Skeletal muscle cell (primary cell): ENCODE measurements at places on chromosomes 4 and X.
A peak's percentile ranks its signal among the peaks of the same experiment; 100 is the strongest.

GRCh38 chr4:74377714-74378113, 12.8 kb downstream of the EREG start:
- no peak for DNase-seq

- DNase-seq = no peak
These were observed 595 bp upstream of the NAP1L2 start for GRCh38 chrX:73215246-73215645.

- no peak for DNase-seq
These were observed 2.2 kb upstream of the APELA start for GRCh38 chr4:164874789-164875188.

DNA sequence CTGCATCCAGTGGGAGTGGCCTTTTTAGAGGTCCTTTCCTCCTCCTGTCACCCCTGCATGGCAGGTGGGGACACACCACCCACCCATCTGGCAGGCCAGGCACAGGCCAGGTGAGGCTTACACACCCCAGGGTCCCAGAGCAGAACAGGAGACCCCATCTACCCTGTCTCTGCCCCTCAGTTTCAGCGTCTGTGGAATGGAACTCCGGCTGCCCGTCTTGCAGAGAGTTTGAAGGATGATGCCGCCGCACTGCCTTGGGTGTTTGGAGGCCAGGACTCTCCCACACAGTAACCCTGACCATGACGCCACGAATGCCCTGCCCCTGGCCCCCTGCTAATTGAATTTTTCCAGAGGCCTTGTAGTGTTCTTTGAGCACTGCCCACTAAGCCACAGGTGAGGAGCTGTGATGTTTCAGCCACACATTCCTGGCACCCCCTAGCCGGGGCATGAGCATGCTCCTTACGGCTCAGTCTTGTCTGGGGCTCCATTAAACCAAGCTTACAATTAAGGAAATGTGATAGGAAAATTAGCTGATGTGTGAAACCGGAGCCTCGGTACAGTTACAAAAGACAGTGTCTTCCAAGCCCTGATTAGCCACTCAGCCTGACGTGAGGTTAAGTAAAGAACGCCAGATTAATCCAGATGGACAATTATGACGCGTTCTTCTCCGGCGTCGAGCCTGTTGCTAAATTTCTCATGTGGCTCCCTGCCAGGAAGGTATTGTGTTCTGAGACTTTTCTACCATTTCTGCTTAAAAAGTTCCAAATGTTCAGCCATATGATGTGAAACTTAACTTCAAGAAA, 39.3 kb downstream of the HMX1 start:
- DNase-seq = no peak

- no peak for DNase-seq
These were observed 753.2 kb downstream of the ARAP2 start for GRCh38 chr4:35491093-35491492.

GRCh38 chr4:40180356-40180755, 16.5 kb upstream of the RHOH start:
- peak; percentile 91 for DNase-seq

- DNase-seq = peak; percentile 77
These were observed 139.9 kb downstream of the NDST3 start for GRCh38 chr4:118173956-118174725.

- DNase-seq = no peak
These were observed 112.9 kb downstream of the PTPN13 start for GRCh38 chr4:86706923-86707597.

DNA sequence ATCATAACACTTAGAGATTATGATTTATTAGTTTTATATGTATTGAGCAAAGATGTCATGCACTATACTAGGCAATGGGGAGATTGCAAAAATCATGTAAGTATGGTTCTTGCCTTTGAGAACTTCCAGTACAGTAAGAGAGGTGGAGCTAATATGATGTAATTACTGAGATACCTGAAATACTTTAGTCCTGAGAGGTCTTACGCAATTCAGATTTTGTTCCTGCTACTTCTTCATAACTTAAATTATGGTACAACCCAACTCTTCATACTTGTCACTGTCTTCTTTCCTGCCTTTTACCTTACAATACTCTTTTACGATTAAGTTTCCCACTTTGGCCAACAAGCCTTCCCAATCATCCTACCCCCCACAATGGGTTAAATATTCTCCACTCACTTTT, 564.2 kb upstream of the PITX2 start:
- DNase-seq = no peak

GRCh38 chrX:35700121-35700520, 98.0 kb upstream of the MAGEB16 start:
- DNase-seq = no peak

DNA sequence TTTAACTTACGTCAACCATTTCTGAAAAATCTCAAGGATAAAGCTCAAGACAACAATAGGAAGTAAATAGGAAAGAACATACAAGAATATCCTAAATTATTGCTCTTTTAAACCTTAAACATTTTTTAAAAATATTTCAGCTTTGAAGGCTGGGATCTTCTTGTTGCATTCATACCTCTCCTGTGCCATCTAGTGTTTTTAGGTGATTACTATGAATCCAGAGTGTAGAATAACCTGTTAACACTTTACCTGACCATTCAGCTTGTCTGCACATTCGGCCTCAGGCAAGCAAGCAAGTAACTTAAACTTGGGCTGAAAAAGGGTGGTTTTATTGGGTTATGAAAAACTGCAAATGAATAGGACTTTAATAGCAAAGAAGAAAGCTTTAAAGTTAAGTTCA, 507.8 kb upstream of the INTU start:
- no peak for DNase-seq

DNA sequence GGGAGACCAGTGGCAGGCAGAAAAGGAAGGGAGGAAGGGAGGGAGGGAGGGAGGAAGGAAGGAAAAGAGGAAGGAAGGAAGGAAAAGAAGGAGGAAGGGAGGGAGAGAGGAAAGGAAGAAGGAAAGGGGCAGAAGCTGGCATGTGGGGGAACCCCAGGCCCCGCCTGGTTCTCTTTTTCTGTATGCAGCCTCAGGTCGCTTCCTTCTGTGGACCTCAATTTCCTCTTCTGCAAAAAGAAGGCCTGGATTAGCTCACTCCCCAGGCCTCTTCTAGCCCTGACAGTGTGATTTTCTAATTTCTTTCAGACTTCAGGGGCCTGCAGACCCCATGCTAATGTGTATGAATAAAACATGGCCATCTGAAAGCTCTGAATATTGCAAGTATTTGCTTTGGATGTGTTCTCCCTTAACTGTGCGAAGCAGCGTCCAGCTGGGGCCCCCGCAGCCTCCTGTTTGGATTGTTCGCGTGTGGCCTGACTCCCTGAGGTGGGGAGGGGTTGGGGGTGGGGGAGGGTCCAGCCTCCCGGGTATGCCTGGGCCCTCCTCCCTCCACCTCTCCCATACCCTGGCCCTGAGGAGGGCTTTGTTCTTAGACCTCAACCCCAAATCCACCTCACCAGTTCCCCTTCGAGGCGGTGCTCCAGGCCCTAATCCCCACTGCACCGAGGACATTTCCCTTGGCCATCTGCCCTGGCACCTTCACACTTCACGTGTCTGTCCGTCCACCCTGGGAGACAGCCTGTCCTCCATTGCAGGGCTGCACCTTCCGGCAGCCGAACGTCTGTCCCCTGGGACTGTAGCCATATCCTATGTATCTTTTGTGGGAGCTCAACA, 199.9 kb upstream of the ATP6AP2 start:
- no peak for DNase-seq

DNA sequence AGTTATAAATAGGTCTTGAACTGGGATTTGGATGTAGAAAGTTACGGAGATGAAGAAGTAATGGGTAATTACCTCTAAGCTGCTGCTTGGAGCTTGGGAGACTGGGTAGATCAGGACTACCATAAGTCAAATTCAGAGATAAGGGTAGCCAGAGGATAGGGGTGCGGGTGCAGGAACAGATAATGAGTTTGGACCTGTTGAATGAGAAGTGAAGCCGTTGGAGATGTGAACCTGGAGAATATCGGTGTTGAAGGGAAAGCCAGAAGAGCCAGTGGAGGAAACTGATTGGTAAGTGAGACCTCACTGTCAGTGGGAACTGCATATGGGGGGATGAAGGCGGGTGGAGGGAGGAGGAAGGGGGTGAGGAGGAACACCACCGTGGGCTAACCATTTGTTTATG, 618 bp upstream of the FOXO4 start:
- no peak for DNase-seq

GRCh38 chr4:185916683-185917082, 104.7 kb upstream of the SORBS2 start:
- no peak for DNase-seq

GRCh38 chr4:13701937-13702446, 74.5 kb upstream of the BOD1L1 start:
- DNase-seq = no peak

DNA sequence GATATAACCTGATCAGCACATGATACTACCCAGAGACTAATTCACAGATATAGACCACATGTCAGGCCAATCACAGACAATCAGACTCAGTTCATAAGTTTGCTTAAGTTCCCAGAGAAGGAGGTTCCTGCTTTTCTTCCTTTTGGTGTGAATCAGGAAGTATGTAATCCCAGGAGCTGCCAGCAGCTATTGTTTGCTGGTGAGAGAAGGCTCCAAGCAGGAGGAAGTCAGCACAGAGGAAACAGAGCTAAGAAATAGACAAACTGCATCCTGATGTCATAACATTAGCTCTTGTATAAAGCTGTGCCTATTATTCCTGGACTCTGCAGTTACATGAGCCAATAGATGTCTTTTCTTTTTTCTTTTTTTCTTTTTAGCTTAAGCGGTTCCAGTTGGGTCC, 50.9 kb downstream of the UCHL1 start:
- no peak for DNase-seq

DNA sequence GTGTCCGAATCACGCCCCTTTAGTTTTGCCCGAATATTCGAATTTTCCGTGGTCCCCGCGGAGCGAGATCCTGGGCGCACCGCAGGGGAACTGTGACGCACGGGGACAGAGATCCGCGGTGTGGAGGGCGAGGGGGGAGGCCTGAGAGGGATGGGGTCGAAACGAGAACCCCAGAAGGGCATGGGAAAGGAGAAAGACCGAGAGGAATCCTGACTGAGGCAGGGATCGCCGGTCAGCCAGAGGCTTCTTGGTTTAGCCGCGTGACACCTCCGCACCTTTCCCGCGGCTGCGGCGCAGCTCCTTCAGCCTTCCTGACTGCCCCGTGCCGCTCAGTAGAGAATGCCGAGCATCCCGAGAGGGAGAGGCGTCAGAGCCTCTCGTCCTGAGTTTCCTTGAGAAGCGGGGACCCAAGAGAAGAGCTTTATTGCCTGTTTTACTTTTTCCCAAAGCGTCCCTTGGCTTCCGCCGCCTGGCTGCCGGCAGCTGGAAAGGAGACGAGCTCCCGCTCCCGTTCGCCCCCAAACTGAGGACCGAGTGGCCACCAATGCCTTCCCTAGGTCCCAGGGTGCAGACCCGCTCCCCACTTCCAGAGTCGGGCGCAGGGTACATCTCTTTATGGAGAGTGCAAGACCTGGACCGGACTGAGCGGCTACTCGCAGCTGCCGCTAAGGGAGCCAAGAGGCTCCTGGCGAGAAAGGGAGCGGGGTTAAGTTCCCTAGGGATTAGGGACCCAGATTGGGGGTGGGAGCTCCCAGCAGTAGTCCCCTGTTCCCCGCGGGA, 911 bp upstream of the GPR50 start:
- DNase-seq = no peak

DNA sequence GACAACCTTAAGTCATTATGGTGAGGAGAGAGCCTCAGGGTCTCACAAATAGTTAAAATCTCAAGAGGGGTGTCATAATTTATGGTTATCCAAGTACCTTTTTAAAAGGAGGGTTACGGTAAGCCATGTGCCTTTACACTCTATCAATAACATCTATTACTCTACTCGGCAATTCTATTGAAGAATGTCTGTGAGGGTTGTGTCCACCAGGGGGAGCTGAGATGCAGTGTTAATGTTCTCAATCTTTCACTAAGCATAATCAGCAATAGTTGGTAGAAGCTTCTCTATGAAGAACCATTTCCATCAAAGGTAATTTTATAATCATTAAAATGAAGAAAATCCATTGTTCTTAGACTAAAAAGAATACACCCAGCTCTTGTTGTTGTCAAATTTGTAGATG, 457.4 kb downstream of the CENPC start:
- DNase-seq = no peak

GRCh38 chrX:38262715-38263620, 42.3 kb upstream of the SRPX start:
- DNase-seq = peak; percentile 63

- DNase-seq = no peak
These were observed 216.1 kb upstream of the PSAPL1 start for GRCh38 chr4:7650606-7651385.

DNA sequence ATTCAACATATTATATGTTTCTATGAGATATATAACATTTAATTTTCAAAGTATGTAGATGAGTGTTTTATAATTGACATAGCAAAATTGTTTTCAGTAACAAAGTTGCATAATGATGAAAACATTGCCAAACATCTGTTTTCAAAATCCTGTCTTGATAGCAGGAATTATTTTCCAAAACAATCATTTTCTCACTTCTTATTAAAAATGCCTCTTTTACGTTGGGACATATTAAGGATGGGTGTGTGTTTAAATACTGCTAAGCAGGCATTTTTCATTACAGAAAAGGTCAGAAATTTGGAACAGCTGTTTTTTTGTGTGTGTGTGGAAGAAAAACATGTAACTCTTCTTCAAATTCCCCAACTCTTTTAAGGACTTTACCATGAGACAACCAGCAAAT, 452.0 kb downstream of the SPRY1 start:
- no peak for DNase-seq

DNA sequence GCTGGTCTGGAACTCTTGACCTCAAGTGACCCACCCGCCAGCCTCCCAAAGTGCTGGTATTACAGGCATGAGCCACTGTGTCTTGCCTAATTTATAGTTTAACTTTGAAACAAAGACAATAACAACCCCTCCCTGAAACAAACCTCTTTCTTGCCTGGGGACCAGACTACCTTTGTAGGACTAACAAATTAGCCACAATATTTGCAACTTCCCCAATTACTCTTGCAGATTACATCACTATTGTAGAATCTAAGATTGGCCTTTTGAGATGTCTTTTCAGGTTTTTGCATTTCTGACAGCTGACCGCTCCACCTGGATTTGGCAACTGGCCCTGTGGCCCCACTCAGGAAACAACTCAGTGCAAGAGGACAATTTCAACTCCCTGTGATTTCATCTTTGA, 84.8 kb downstream of the AKAP4 start:
- DNase-seq = no peak

- no peak for DNase-seq
These were observed 45.3 kb downstream of the ANK2 start for GRCh38 chr4:113094802-113095201.

GRCh38 chr4:75028196-75028854, 95.4 kb downstream of the PARM1 start:
- DNase-seq = no peak

GRCh38 chrX:11953615-11954014, 184.7 kb upstream of the FRMPD4 start:
- DNase-seq = peak; percentile 83

DNA sequence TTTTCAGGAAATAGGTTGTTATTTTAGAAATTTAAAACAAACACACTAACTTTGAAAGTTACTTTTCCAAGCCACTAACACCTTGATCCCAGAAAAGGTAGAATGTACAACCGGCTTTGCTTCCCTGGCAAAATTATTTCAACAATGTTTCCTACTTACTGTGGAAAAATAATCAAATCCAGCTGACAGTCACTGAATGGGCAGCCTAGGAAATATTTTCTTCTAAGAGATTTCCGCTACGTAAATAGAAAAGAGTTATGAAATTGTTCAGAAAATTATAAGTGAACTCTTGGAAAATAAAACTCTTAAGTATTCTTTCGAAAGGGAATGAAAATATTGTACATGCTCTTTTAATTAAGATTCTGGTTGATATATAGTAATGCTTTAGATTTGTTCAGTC, 195.7 kb downstream of the GASK1B start:
- DNase-seq = no peak
